OCI-LY7 (cell line): ENCODE measurements at places on chromosomes 1 and 21. TPM values are rescaled to one million over a fixed set of nuclear protein-coding genes. Genes with fewer than 3 reads are reported as not detected.
A peak's percentile ranks its signal among the peaks of the same experiment; 100 is the strongest.

GRCh38 chr1:150168960-150169601, 19.4 kb downstream of the PLEKHO1 start:
- DNase-seq = peak; percentile 68

The ANXA9 gene
- 0.39 and 0.65 TPM in 2 replicates for total RNA-seq

GRCh38 chr1:10768552-10768951, 27.9 kb downstream of the CASZ1 start:
- DNase-seq = no peak

DNA sequence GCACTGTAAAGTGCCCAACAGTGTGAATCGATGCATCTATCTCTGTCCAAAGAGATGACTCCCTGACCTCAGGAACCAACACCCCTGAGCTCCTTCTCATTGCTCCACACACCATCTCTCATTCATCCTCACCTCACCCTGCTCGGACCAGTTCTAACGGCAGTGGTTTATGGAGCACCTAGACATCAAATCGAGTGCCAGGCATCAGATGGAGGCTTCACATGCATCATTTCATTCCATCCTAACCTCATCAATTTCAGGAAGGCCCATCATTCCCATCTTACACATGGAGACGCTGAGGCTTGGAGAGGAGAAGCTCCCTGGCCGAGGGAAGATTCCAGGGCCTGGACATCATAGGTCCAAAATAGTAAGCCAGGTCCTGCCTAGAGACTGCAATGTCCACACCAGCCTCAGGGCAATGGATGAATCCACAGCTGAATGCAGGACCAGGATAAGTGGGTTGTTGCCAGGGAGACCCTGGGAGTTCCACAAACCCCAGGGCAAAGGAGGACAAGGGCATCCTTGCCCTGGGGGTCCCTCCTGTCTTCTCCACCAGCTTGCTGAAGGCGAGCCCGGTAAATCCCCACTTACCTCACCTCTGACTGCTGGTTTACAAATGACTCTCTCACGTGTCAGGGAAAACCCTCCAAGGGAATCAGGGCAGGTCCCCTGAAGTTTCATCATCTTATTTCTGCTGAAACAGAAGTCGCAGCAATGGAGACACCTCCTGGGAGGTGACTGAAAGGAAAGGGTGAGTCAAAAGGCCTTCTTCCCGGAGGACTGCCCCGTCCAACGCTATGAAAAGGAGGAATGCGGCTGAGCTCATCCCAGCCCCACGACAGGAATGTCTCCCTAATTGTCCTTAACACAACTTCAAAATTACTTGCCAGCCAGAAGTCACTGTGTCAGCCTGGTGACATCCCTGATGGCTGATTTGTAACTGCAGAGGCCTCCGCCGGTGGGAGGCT, 9.0 kb upstream of the IFFO2 start:
- DNase-seq = no peak

GRCh38 chr1:172134087-172134731, 286.3 kb upstream of the C1orf105 start:
- DNase-seq = no peak

GRCh38 chr21:31948676-31949075, 75.9 kb downstream of the HUNK start:
- DNase-seq = no peak

- DNase-seq = no peak
Measured at GRCh38 chr1:230271300-230272035, 154.7 kb downstream of the PGBD5 start.

DNA sequence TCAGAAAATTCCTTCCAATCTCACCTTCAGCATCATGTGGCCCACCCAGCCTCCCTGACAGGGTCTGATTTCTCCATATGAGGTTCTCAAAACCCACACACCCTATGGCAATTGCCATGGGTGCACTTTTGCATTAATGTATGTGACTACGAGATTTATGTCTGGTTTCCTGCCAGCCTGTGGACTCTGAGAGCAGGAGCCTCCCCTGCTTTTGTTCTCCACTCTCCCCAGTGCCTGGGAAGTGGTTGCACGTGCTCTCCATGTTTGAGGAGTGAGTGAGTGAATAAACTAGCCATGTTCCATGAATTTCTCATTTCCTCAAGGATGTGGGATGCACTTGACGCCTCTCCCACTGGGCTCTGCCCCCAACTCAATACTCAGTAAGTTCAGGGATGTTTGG, 91.2 kb downstream of the ACTL8 start:
- DNase-seq = no peak

The THEM5 gene
- total RNA-seq = not detected in 2 replicates

GRCh38 chr1:3413975-3414710, 40.3 kb upstream of the ARHGEF16 start:
- DNase-seq = no peak

- DNase-seq = no peak
Measured at GRCh38 chr1:205171369-205171768, 40.1 kb downstream of the DSTYK start.

- no peak for DNase-seq
Measured at GRCh38 chr1:245288796-245289195, 134.0 kb downstream of the KIF26B start.

DNA sequence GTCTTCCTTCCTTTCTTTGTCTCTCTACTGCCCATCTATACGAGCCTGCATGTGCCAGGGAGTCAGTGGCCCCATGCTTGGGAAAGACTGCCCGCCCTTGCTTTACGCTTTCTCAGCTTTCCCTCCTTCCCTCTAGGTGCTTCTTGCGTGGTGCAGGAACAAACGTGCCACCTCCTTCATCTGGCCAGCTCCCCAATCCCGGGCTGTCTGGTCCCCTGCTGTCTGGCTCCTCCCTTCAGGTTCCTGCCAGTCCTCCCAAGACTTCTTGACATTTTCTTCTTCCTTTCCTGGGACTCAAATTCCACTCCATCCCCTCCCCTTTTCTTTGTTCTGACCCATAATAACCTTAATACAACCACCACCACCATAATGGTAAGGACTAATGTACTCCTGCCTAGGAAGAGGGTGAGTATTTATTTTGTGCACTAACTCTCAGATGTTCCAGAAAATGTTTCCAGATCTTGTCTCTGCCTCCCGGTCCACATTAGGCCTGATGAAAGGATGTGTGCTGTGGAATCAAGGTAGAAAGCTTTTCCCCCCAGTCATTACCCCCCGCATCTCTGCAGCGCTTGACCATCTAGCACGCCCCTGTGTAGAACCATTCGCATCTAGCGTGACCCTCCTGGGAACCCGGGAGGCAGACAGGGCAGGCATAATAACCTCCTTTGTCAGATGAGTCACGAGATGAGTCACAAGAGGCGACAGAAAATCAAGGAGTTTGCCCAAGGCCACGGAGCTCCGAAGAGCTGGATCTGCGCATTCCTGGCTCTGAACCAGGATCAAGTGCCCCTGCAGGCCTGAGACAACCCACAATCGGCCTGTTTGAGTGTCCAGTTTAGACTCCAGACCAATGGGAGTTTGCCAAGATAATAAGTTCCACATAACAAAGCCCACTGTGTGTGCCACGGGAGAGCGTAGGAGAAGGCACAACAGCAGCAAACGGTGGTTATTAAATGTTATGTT, 60.1 kb upstream of the NEK2 start:
- DNase-seq = no peak
